ENCODE measurements at places on chromosomes 16 and 17. TPM values are rescaled to one million over a fixed set of nuclear protein-coding genes. Genes with fewer than 3 reads are reported as not detected.

PYCARD gene
- polyA plus RNA-seq: 10.9 TPM

MRPS23 gene
- polyA plus RNA-seq: 61.9 TPM

MEIOC gene
- polyA plus RNA-seq: 1.5 TPM

GSDMA gene
- polyA plus RNA-seq: 2.8 TPM

All from renal cortex interstitium (tissue), 15 donors.